ENCODE measurements at places on chromosomes 7 and 10. TPM values are rescaled to one million over a fixed set of nuclear protein-coding genes. Genes with fewer than 3 reads are reported as not detected.

DNA sequence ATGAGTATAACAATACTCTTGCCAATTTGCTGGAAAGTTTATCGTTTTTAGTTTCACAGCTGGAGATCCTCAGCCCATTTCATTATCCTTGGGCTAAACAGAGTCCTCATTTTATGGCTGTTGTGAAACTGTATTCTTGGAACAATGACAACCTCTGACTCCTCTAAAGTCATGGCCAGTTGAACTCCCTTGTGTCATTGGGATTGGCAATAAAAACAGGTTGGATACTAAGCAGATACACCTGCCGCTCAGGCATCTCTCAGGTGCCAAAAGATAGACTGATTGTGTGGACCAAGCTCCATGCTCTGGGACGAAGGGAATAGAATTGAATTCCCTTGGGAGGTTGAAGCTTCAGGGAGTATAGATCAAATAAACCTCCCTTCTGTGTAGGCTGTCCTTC is 182.2 kb downstream of the WDR11 start:
- DNase-seq: no peak

GRCh38 chr7:461453-462172 is 58.0 kb downstream of the PDGFA start:
- no peak for DNase-seq

GRCh38 chr10:91103384-91104192 is 116.9 kb upstream of the PCGF5 start:
- DNase-seq: no peak

- DNase-seq: no peak
Observed at GRCh38 chr10:51109801-51110533, 35.7 kb downstream of the PRKG1 start.

DNA sequence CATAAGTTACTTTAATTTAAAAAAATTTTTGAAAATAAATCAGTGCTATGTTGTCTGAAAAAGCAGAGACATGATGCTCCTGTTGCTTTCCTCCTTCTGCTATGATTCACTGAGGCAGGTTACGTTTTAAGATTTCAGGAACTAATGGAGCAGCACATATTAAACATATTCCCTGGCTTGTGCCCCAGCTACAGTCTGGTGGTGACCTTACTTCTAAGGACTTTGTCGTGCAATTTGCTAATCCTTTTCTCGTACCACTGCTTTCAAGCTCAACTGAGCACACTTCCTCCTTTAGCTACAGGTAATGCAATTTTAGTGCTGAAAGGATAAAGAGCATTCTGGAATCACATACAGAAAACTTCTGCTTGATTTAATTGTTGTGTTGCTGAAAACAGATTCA is 16.2 kb upstream of the PRR15 start:
- DNase-seq: no peak

- no peak for DNase-seq
Observed at GRCh38 chr10:126439942-126440341, 51.7 kb upstream of the ADAM12 start.

- no peak for DNase-seq
Observed at GRCh38 chr10:112607506-112607905, 160.5 kb downstream of the VTI1A start.

GRCh38 chr10:101116754-101117153 is 14.3 kb upstream of the TLX1 start:
- DNase-seq: no peak

DNA sequence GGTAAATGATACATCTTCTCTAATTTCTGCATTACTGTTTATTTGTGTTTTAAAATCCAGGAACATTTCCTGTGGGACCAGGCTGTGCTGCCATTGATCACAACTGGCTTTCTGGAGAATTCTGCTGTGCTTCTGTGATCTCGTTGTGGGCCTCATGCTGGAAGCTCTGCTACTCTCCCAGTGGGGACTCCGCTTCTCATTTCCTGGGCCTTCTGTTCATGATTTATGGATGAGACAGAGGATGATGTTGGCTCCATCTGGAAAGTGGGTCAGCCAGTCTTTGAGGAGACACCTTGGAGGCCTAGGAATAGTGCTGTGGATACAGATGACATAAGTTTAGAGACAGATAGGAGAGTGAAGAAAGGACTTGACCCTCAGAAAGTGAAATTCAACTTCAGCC is 15.2 kb upstream of the GPR158 start:
- no peak for DNase-seq

- DNase-seq: no peak
Observed at GRCh38 chr7:7112868-7113267, 69.5 kb upstream of the C1GALT1 start.

- no peak for DNase-seq
Observed at GRCh38 chr7:150435047-150435389, 15.4 kb upstream of the GIMAP8 start.

DNA sequence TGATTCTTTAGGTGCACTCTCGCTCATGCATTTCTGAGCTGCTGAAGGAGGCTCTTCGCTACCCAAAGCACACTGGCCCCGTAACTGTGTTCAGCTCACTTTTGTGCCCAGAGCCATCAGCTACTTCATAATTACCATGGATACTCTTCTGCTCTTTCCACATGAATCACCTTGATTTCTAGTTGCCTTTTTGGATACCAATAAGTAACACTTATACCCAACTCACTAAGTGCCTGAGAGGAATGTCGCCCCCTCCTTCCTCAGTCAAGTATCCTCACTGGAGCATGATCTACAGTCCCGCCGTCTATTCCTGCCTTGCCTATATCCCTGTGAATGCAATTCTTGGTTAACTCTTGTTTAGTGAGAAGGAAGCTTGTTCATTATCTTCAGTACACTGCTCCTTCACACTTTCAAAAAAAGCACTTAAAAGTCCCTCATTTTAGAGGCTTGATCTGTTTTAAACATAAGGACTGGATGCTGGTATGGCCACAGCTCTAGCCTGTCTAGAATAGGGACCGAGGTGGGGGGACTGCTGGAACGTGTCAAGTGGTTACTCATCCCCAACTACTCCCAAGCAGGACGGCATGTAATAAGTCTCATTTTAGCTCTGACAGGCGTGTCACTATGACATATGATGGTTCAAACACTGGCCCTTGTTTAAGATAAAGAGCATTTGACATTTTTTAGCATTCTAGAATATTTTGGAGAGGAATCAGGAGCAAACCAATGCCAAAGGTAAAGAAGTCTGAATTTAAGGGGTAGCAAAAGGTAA is 23.7 kb downstream of the SVIL start:
- no peak for DNase-seq

DNA sequence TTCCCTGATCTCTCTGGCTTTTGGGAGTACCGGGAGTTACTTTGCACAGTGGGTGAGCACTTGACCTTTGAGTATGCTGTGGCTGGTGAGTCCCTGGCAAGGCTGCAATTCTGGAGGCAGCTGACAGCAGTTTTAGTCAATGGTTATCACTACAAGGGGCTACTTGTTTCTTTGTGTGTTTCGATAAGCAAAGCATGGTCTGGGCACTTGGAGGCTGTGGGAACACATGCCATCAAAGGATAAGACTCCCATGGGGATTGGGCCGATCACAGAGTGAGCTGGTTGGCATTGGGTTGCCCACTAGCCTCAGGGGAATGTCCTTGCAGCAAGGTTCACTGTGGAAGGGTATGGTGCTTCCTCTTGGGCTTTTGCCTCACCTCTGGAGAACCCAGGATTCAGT is 208.2 kb downstream of the SNX13 start:
- DNase-seq: no peak

GRCh38 chr10:119377958-119378736 is 164.4 kb downstream of the RGS10 start:
- no peak for DNase-seq

- no peak for DNase-seq
Observed at GRCh38 chr10:121880895-121881294, 46.9 kb downstream of the ATE1 start.

GRCh38 chr10:32149252-32149955 is 93.2 kb upstream of the KIF5B start:
- peak; percentile 33 for DNase-seq

GRCh38 chr10:114874827-114875411 is 53.3 kb downstream of the FHIP2A start:
- no peak for DNase-seq

GRCh38 chr7:73683788-73684693 is 644 bp downstream of the BUD23 start:
- DNase-seq: no peak

GRCh38 chr7:20870977-20871376 is 84.3 kb upstream of the SP8 start:
- DNase-seq: no peak

DNA sequence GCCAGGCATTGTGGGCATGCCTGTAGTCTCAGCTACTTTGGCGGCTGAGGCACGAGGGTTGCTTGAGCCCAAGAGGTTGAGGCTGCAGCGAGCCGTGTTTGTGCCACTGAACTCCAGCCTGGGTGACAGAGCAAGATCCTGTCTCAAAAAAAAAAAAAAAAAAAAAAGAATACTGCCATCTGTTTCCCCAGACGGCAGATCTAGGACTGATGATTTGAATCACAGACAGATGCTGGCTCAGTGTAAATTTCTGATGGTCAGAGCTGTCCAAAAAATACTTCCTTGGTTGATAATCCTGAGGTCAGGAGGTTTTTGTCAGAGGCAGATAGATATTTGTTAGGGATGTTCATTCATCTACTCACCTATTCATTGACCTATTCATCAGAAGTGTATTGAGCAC is 130.7 kb downstream of the REEP3 start:
- no peak for DNase-seq

- no peak for DNase-seq
Observed at GRCh38 chr10:73814896-73815718, 3.7 kb upstream of the NDST2 start.

- DNase-seq: no peak
Observed at GRCh38 chr7:29610086-29610485, 46.5 kb downstream of the PRR15 start.

DNA sequence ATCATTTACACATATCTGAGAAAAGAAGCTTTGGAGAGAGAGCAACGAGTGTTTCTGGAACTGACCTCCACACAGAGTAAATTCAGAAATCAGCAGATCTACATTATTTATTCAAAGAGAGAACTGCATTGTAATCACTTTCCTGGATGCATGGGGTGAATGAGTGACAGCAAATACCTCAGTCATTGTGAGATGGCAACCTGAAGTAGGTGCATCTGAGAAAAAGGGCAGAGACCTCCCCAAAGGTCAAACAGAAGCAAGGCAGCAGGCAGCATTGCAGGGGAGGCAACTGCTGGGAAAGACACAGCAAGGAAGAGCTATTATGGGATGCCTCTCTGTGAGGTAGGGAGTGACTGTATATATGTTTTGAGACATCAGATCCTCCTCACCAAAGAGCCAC is 26.5 kb upstream of the SMIM30 start:
- no peak for DNase-seq

Gene DNAH11
- total RNA-seq: 0.40 TPM

Gene SFTPA1
- not detected for total RNA-seq

Gene IRF5
- total RNA-seq: 6.5 TPM

Gene FAM180A
- total RNA-seq: not detected

Gene AGMO
- total RNA-seq: not detected

Gene KIAA1217
- total RNA-seq: 4.7 TPM

Gene ZNF398
- total RNA-seq: 10.2 TPM

Gene EBLN1
- not detected for total RNA-seq

Gene CYP2C19
- total RNA-seq: not detected

Gene BBIP1
- total RNA-seq: 95.8 TPM

Gene SMKR1
- 4.4 TPM for total RNA-seq

Gene AKR1C4
- total RNA-seq: not detected

Gene SMARCD3
- 39.0 TPM for total RNA-seq

Gene MAGI2
- 1.7 TPM for total RNA-seq

Gene ZNF727
- total RNA-seq: not detected

Gene KCNH2
- total RNA-seq: 0.27 TPM

Gene PNLIP
- total RNA-seq: not detected

Gene ANKRD30A
- not detected for total RNA-seq

All from NCI-H460 (cell line).